ENCODE measurements at places on chromosomes 1 and 21.

- DNase-seq, result no peak
Observed at GRCh38 chr21:25953659-25954058, 216.9 kb downstream of the APP start.

GRCh38 chr1:232737917-232738316 is 67.3 kb upstream of the MAP10 start:
- no peak for DNase-seq

DNA sequence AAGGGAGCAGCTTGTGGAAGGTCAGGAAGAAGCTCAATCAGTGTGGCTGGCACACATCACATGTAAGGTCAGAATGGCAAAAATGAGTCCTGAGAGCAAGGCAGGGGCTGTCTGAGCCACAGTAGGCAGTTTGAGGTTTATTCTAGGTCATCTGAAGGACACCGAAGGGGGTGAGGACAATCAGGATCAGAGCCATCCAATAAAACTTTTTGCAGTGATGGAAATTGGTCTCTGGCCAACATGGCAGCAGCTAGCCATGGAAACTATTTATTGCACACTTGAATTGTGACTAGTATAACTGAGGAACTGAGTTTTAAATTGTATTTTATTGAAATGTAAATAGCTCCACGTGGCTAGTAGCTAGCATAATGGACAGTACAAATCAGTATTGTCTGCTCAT is 97.0 kb upstream of the CACNA1E start:
- DNase-seq, result no peak

GRCh38 chr1:3070309-3070643 is 1.3 kb downstream of the PRDM16 start:
- DNase-seq, result no peak

DNA sequence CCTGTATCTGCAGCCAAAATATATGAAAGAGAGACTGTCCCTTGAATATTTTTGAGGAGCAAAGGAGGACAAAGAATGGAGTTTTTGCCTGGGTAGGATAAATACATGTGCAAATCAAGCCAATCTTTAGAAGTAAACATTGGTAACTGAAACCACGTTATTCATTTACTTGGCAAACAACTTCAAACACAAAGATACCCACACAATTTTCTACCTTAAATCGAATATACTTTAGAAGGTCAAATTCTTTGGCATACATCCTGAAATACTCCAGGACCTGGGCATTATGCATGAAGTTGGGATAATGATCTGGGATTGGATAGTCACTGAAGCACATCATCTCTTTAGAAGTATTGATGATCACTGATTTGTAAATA is 9.6 kb downstream of the FMO5 start:
- no peak for DNase-seq

DNA sequence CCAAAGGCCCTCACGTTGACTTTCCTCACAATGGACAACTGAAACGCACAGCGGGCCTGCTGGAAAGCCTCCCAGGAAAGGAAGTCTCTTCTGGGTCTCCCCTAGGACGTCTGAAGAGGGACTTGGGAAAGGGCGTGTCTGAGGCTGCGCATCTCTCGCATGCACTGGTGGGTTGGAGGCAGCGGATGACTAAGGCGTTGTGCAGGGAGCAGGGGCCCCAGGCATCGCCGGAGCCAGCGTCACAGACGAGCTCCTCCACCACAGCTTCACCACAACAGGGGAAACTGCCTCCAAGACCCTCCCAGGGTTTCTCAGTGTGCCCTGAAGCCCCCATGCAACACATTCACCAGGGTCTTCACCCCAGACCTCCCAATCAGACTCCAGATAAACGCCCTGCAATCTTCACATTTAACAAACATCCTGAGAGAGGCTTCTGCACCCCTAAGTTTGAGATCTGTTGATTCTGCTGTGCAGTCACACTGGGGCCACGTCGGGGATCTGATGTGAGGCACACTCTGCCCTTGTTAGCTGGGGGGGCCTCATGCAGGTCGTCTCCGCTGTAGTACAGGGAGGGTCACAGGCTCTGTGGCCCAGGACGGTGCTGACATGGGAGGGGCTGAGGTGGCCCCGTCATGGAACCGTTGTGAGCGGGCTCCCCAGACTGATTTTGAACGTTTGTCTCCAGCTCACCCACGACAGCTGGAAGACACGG is 7.0 kb upstream of the TFF1 start:
- DNase-seq, result peak; percentile 33

DNA sequence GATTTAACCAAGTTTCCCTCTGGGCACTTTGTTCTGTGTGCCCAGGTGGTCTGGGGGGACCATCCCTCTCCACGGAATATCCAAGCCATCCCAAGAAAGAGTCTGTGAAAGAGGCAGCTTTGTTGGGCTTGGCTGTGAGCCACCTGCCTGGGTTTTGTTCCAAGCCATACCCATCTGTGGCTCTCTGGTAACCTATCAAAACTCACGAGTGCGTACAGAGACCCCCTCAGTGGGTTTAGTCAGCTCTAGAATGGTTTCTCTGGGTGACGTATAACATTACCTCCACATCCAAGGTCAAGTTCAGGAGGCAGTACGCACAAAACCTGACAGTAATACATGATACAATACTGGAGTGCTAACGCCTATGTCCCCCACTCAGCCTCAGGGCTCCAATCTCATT is 54.2 kb downstream of the DNTTIP2 start:
- no peak for DNase-seq

- DNase-seq, result no peak
Observed at GRCh38 chr1:65198096-65198495, 50.1 kb downstream of the AK4 start.

GRCh38 chr1:53074313-53075154 is 12.5 kb downstream of the PODN start:
- DNase-seq, result no peak

DNA sequence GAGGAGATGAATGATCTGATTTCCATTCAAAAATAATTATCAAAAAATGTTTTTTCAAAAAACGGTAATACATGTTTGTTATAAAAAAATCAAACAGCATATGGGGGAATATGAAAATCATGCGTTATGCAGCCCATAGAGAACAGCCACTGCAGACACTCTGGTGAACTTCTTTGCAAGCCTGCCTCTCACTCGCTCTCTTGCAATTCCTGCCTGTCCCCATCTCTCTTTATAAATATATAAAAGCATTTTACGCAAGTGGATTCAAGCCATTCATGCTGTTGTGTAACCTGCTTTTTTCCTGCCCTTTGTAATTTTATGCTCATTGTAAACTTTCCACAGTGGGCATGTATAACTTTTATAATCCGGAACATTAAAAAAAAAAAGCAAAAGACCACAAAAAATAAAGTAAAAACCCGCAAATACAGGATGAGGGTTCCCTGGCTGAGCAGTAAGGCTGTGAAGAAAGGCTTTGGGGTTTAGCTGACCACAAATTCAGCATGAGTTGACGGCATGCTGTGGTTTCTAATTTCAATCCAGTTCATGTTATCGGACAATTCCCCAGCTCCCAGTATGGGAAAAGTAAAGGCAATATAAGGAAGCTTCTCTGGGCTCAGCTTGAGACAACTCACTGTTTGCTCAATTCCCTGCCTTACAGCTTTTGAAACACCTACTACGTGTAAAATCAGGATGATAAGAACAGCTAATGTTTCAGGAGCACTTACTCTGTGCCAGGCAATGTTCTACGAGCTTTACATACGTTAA is 52.8 kb upstream of the ZBTB40 start:
- no peak for DNase-seq

GRCh38 chr21:23223882-23224281 is 2225.7 kb downstream of the NCAM2 start:
- DNase-seq, result no peak

- DNase-seq, result no peak
Observed at GRCh38 chr1:113142791-113143190, 69.8 kb downstream of the LRIG2 start.

GRCh38 chr1:156128654-156129597 is 14.4 kb downstream of the LMNA start:
- DNase-seq, result no peak

DNA sequence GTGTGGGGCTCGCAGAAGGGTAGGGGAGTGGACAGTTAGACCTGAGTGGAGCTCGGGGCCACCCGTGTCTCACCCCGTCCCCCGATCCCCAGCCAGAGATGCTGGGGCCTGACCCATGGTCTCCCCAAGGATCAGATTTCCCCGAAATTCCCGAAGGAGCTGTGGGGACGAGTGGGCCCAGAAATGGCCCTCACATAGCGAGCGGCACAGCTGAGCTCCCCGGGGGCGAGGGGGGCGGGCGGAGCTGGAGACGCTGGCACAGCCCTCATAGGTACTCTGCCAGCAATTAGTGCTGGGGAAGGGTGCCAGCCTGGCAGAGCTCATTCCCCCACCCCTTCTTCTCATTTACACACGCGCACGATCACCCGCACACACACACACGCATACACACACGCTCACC is 9.2 kb downstream of the CASZ1 start:
- DNase-seq, result no peak

DNA sequence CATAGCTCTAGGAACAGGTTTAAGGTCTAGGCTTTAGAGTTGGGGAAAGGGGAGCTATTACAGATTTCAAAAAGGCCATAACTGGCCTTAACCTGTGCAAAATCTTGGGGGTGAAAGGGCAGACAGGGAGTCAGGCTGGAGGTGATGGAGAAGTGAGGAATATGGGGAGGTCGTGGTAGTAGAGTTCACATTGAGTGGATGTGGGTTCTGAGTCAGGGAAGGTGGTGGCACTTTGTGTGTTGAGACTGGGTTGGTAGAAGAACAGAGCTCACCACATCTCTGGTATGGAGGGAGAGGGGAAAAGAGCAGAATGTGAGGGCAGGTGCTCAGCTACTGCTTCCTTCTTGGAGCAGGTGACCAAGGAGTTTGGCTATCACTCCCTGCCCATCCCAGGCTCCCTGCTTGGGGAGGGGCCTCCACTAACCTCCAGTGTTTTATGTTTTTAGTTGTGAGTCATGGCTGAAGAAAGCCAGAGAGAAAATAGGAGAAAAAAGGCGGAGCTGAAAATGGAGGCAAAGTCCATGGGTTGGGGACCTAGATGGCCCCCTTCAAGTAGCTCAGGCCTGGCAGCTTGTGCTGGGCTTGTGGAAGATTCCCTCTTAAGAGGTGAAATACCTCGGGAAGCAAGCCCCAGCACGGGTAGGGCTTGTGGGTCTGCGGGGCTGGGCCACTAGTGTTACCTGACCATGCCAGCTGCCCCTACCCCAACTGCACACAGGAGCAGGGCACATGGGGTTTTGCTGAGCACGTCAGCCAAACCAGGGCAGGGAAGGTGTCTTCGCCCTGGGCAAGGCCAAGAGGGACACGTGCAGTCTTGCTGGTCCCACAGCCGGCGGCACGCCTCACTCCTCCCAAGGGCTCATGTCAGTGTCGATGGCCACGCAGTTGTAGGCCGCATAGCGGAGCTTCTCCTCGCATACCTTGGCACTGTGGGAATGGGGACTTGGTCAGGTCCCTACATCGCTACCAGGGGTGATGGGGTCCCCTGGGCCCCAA is 8.2 kb downstream of the HECTD3 start:
- DNase-seq, result no peak

GRCh38 chr1:3327936-3328590 is 126.4 kb upstream of the ARHGEF16 start:
- no peak for DNase-seq

DNA sequence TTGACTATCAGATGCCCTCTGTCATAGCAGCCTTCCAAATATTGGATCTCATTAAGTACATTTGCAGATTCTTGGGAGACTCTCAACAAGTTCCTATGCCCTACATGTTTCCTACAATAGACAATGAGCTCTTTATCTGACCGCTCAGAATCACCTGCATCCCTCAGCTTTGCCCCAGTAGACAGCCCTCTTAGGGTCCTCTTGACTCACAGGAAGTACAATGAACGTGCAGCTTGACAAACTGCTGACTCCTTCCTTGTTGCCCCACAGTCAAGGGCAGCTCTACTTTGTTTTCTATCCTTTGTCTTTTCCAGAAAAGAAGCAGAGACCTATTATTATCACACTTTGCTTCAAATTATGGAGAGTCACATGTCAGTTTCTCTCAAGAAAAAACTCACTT is 27.6 kb downstream of the SLC44A5 start:
- no peak for DNase-seq

DNA sequence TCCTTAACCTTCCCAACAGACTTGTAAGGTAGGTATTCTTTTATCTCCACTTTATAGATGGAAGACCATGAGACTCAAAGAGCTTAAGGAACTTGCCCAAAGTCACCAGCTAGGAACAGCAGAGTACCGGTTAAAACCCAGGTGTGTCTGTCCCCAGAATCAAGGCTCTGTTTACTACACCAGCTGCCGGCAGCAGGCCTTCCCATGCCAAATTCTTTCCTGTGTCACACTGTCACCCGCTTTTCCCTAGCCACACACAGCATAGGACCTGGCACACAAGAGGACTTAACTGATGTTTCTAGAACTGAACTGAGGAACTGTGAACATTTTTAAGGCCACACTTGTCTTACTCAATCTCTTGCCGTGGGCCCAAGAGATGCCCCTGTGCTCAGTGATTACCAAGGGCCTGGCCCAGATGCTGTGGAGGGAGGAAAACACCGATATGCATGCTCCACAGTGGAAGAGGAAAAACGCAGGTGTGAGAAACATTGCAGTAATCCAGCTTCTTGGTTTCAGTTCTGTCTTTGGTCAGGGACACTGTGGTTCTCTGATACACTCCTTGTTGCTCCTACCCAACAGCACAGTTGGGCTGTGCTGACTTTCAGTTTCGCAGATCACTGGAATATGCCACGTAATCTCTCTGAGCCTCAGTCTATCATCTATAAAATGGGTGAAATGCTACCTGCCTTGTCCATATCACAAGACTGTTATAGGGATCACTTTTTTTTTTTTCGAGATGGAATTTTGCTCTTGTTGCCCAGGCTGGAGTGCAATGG is 13.9 kb upstream of the LY9 start:
- no peak for DNase-seq

GRCh38 chr1:20081353-20081810 is 11.4 kb downstream of the PLA2G5 start:
- DNase-seq, result no peak

- DNase-seq, result no peak
Observed at GRCh38 chr1:159827102-159827490, 423 bp downstream of the SLAMF8 start.

DNA sequence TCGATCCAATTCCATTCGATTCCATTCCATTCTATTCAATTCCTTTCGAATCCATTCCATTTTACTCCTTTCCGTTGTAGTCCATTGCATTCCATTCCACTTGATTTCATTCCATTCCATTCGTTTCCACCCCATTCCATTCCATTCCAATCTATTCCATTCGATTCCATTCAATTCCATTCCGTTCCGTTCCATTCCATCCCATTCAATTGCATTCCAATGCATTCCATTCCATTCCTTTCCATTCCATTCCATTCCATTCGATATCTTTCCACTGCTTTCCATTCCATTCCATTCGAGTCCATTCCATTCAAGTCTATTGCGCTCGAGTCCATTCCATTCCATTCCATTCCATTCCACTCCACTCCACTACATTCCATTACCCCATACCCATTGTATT is 2568.7 kb upstream of the TPTE start:
- no peak for DNase-seq

DNA sequence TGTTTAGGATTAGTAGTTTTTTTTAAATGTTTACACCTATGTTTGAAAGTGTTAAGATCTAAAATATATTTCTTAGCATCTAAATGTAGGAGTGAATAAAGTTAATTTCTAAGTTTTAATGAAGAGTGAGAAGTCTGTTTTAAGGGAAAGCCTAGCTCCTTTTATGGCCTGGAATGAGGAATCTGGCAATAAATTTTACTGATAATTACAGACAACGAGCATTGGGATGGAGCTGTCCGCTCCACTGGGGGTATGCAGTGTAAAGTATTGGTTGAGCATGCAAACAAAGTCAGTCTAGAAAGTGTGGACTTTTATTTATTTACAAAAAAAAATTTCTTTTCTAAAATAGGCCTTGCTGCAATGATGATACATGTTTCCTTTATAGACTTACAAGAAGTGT is 19.0 kb downstream of the CLIC6 start:
- DNase-seq, result no peak

- DNase-seq, result no peak
Observed at GRCh38 chr1:117346206-117346928, 20.9 kb upstream of the MAN1A2 start.

All from mucosa of descending colon (tissue), 3 donors.